ENCODE measurements at places on chromosomes 16 and 17. TPM values are rescaled to one million over a fixed set of nuclear protein-coding genes. Genes with fewer than 3 reads are reported as not detected.

Gene CHD9
- 45.5 TPM for polyA plus RNA-seq

Gene CHTF18
- polyA plus RNA-seq: 15.4 TPM

Gene CAVIN1
- polyA plus RNA-seq: 242 TPM

Gene CCL13
- polyA plus RNA-seq: 1.6 TPM

Gene IRX3
- 16.8 TPM for polyA plus RNA-seq

Gene TP53TG3C
- not detected for polyA plus RNA-seq

Gene SDK2
- 27.2 TPM for polyA plus RNA-seq

Gene SEPTIN12
- polyA plus RNA-seq: not detected

Gene SLC16A13
- 0.96 TPM for polyA plus RNA-seq

Gene TPSG1
- polyA plus RNA-seq: 1.4 TPM

Gene RNF112
- 3.5 TPM for polyA plus RNA-seq

DNA sequence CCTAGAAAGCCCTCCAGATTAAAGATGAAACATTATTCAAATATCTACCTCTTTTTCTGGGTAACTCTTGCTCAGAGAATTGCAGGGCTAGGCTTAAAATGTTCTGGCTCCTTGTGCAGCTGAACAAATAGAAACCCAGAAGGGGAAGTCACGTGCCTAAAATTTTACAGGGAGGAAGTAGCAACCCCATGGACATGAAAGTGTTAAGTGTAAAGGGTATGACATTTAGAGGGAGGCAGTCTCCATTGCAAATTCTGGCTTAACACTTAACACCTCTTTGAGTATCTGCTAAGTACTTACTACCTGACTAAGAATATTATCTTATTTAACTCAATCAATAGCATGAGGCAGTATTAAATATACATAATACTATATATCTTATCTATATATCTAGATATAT lies 376.1 kb upstream of the ERCC4 start:
- DNase-seq: no peak

DNA sequence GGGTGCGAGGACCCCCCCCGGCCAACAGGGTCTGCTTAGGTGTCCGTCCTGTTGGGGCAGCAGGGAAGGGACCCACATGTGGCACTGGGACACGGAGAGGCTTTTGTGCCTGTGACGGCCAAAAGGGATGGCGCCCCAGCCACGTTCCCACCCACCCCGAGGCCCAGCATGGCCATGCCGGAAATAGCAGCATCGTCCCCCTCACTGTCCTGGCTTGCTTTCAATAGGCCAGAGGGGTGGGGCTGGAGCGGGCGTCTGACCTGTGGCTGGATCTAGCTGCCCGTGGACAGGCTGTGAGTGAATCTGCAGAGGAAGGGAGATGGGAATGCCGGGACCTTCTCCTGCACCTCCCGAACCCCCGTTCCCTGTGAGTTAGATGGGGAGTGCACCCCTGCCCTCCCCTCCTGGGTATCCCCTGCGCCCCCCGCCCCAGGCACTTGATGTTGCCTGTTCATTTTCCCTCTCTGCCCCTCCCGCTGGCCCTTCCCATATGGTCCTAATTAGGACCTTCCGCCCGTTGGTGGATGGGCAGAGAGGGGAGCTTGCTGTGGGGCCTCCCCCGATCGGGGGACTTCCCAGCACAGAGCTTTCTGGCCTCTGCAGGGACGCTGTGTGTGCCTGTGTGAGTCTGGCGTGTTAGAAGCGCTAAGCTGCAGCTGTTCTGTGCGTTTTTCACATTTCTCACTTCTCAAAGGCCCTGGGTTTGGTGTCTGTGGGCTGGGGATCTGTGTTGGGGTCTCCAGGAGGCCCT lies 292.8 kb downstream of the SEC14L1 start:
- no peak for DNase-seq

GRCh38 chr17:30838202-30838807 lies 6.5 kb downstream of the ATAD5 start:
- no peak for DNase-seq

GRCh38 chr16:66925322-66925840 lies at the start of gene RRAD:
Gene RRAD (minus strand): TSS chr16:66925535. CDS start chr16:66925179, 356 bp downstream.
- DNase-seq: no peak

- DNase-seq: no peak
Measured at GRCh38 chr16:68517606-68518166, 21.4 kb upstream of the ZFP90 start.

- no peak for DNase-seq
Measured at GRCh38 chr16:31080035-31080629, 5.9 kb downstream of the ZNF646 start.

DNA sequence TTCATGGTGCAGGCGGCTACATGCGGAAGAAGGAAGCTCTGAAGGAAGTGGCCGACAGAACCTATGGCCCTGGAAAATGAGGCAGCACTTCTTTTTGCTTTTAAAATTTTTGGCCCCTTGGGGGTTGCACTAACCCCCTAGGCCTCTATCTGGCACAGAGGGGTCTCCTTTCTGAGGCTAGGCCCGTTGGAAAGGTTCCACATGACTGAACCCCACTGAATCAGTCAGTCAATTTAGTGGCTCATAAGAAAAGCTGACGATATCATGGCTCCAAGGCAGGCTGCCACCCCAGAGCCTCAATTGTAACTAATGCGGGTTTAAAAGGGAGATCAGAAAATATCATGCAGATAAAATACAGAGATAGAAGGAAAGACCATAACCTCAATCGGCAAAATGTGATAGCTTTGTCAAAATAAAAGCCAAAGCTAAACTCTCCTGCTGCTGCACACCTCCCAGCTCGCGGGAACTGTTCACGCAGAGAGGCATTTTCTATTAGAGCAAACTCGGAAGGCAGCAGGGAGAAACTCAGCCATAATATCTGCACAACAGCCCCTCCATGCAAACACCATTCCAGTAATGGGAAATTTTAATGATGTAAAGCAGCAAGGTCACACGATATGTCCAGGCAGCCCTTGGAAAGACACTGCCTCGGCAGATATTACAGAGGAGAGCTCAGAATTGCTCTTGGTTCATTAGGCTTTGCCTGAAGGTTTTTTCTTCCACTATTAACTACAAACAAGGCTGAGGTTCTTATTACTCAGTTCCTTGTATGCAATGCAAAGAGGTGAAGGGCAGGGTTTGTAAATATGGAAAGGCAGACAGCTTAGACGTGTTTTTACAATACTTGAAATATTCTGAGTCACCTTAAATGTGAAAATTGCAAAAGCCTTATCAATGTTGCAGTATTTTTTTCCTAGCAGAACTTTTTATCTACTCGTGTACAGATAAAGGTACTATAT lies 200.4 kb upstream of the PMFBP1 start:
- DNase-seq: no peak

DNA sequence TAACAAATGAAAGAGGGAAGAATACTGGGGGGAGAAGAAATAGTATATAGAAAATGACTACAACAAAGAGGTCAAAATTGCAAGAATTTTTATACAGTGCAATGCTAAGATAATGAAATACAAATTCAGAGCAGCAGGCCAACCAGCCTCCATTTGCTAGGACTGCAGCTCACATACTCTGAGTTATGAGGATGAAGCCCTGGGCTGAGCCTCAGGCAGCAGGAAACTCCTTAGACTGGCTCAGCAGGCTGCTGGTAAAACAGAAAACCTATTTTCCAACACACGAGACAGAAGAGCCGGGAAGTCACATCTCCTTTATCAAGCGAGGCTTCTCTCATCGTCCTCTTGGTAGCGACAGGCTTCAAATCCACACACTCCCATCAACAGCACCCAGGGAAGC lies 296.5 kb downstream of the SLC39A11 start:
- no peak for DNase-seq

GRCh38 chr17:39536468-39536867 lies 71.3 kb downstream of the NEUROD2 start:
- DNase-seq: no peak

DNA sequence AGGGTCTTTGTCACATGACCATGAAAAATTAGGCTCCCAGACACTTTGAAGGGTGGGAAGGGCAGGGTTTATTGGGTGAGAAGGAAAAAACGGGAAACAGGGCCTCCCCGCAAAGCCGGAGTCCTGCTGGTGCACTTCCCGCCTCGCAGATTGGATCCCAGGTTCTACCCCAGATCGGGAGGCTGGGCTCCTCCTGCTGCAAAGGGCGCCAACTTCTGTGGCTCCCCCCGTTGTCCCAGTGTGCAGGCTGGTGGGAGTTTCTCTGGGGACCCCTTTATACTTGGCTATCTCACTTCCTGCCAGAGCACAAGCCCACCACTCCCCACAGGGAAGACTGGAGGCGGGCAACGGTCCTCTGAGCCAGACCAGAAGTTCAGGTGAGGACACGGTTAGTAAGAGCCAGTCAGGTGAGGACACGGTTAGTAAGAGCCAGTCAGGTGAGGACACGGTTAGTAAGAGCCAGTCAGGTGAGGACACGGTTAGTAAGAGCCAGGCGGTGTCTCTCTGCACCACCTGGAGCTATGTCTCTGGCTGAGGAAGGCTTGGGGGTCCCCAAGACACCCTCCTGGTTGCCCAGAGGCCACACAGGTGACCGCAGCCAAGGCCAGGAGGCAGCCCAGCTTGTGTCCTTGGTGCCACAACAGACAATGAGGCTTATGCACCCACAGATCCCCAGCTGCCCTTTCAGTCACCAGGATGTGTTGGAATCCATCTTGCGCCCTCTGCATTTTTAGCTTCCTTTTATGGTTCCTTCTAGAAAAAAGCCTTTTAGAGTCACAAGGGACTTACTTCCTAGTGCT lies 48.1 kb upstream of the CHMP6 start:
- DNase-seq: no peak

- no peak for DNase-seq
Measured at GRCh38 chr16:49547448-49547847, 173.8 kb downstream of the C16orf78 start.

GRCh38 chr17:28615260-28615940 lies 1.4 kb upstream of the RSKR start:
- DNase-seq: no peak

DNA sequence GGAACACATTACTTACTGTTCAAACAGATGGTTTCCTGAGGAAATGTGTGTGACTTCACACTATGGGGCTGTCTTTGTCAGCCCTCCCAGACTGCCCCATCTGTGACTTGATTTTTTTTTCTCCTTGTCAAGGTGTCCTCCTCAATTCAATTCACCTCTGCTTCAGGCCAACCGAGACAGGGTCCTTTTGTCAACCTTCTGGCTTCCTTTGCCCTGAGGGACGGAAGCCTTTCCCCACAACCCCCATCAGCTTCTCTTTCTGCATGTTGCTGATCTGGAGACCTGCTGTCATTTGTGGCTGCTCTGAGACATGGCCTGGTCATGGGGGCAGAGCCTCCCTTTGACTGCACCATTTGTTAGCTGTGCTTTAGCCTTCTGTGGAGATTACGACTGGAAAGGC lies 21.3 kb upstream of the RGS9 start:
- DNase-seq: no peak

- no peak for DNase-seq
Measured at GRCh38 chr17:16351831-16352230, 1.4 kb downstream of the CENPV start.

DNA sequence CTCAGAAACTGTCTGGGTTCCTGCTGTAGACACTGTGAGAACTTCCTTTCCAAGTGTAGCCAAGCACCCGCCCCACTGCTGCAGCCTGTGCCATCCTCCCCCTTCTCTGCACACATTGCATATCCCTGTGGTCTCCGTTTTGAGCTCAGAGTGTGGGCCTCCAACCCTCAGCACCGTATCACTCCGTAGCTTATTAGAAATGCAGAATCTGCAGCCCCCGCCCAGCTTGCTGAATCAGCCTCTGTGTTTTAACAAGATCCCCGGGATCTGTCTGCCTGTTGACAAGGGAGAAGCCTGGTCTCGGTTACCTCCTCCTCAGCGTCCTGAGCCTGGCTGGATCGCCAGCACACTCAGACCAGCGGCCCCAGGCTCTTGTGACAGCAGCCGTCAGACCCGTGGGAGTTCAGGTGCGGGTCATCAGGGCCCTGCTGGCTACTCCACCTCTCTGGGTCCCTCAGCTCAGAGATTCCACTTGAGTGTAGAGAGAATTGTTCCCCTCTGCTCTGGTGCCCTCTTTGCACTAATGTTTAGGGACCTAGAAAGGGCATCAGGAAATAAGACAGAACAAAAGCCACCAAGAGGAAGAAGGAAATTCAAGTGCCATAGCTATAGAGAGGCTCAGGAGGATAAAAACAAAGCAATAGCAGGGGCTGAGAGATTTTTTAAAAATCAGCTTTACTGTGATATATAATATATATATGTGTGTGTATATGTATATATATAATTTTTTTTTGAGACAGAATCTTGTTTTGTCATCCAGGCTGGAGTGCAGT lies 92.3 kb downstream of the PITPNC1 start:
- DNase-seq: no peak

Measured in forelimb muscle (tissue), 1 donor.